ENCODE measurements at places on chromosomes 6 and 20.

GRCh38 chr20:7772371-7772770, 167.9 kb downstream of the HAO1 start:
- DNase-seq: no peak

- no peak for DNase-seq
Observed at GRCh38 chr20:45983279-45983743, 11.3 kb upstream of the ZNF335 start.

DNA sequence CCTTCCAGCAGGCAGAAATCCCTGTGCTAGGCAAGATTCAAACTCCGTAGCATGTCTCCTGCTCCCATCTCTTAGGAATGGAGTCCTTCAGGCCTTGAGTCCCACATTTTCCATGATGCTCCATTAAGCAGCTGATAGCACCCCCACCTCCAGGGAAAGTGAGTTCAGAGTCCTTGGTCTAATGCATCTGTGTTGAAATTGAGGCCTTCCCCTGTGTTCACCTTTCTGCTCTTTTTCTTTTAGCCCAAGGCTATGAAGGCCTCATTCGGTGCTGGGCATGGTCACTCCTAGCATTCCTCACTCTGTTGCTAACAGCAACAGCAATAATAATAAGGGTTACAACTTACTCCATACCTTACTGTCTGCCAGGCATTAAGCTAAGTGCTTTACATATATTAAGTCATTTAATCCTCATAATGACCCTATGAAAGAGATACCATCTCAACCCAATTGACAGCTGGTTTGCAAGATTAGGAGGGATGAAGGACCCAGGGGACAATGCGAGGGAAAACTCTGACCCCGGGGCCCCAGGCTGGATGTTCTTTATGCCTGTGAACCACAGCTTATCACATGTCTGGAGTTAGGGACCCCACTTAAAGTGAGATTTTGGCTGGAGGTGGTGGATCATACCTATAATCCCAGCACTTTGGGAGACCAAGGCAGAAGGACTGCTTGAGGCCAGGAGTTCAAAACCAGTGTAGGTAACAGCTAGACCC, 17.5 kb upstream of the PANK2 start:
- no peak for DNase-seq

DNA sequence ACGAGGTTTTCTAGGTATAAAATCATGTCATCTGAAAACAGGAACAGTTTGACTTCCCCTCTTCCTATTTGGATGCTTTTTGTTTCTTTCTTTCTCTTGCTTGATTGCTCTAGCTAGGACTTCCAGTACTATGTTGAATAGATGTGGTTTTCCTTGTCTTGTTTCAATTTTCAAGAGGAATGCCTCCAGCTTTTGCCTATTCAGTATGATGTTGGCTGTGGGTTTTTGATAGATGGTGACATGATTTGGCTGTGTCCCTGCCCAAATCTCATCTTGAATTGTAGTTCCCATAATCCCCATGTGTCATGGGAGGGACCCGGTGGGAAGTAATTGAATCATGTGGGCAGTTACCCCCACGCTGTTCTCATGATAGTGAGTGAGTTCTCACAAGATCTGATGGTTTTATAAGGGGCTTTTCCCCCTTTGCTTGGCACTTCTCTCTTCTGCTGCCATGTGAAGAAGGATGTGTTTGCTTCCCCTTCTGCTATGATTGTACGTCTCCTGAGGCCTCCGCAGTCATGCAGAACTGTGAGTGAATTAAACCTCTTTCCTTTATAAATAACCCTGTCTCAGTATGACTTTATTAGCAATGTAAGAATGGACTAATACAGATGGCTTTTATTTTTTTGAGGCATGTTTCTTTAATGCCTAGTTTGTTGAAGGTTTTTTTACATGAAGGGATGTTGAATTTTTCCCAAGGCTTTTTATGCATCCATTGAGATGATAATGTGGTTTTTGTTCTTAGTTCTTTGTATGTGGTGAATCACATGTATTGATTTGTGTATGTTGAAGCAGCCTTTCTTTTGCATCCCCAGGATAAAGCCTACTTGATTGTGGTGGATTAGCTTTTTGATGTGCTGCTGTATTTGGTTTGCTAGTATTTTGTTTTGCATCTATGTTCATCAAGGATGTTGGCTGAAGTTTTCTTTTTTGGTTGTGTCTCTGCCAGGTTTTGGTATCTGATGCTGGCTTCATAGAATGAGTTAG, 239.1 kb downstream of the THBS2 start:
- DNase-seq: no peak

DNA sequence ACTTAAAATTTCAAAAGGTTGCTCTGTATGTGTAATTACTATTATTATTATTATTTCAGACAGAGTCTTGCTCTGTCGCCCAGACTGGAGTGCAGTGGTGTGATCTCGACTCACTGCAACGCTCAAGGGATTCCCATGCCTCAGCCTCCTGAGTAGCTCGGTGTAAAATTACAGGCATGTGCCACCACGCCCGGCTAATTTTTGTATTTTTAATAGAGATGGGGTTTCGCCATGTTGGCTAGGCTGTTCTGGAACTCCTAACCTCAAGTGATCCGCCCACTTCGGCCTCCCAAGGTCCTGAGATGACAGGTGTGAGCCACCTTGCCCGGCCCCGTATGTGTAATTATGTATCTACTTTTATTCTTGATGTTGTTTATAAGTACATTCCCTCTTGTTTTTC, 65.3 kb upstream of the ZNF217 start:
- DNase-seq: no peak

DNA sequence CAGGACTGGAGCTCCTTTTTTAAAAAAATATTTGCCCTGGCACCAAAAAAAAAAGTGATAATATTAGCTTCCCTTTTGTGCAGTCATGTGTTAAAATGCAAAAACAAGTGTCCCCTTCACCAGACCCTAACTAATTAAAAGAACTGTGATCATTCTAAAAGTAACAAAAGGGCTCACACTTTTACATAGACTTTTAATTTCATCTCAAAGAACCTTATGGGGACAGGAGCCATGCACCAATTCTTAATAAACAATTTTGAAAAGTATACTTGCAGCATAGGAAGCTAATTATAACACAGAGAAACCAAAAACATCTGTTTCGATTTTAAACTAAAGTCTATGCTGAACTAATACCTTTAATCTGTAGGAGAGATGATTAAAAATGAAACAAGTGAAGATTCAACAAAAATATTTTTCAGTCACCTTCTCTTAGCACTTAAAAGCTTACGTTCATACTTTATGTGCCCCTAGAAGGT, 17.3 kb downstream of the STX7 start:
- DNase-seq: no peak

GRCh38 chr20:52118016-52118623, 73.5 kb downstream of the ZFP64 start:
- no peak for DNase-seq

GRCh38 chr20:48897305-48898010, 24.1 kb upstream of the ARFGEF2 start:
- no peak for DNase-seq

DNA sequence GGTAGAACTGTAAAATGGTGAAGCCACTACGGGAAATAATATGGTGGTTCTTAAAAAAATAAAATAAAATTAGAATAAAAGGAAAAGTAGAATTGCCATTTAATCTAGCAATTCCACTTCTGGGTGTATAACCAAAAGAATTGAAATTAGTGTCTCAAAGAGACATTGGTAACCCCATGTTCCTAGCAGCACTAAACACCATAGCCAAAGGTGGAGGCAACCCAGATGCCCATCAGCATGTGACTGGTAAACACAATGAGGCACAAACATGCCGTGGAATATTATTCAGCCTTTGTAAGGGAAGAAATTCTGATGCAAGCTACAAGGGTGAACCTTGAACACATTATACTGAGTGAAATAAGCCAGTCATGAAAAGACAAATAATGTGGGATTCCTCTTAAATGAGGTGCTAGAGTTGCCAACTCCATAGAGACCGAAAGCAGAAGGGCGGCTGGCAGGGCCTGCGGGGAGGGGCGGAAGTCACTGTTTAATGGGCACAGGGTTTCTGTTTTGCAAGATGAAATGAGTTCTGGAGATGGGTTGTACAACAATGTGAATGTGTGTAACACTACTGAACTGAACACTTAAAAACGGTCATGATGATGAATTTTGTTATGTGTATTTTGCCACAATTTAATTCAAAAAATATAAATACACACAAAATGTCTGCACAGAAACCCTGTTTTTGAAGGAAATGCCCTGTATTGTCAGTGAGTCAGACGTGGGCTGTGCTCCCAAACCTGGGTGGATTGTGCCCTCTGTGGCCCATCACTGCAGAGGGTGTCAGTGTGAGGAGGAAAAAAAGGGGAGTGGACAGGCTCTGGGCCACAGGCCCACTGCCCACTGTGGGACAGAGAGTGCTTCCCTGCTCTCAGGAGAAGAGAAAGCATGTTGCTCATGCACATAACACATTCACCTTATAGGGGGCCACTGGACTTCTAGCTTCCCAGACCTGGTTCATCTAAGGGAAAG, 49.6 kb upstream of the CD93 start:
- no peak for DNase-seq

GRCh38 chr6:161127071-161127740, 135.6 kb downstream of the MAP3K4 start:
- no peak for DNase-seq

GRCh38 chr6:22392711-22393110, 95.9 kb upstream of the PRL start:
- DNase-seq: no peak

- no peak for DNase-seq
Observed at GRCh38 chr6:80357674-80358073, 251.2 kb downstream of the BCKDHB start.

DNA sequence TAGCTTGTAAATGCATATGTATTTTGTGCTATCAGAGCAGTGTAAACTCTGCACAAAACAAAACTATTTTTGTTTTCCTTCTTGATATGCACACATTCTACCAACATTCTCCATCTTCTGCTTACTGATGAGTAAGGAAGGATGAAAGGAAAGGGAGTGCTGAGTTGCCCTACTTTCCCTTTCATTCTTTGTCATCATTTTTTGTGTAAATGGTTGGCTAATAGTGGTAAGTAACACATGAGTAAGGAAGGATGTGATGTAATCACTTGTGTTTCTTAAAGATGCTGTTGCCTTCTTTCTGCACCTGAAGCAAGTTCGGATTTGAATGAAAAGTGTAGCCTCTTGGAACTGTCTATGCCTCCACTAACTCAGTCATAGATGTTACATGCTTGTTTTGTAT, 4.6 kb upstream of the REV3L start:
- DNase-seq: peak; percentile 50

- DNase-seq: no peak
Observed at GRCh38 chr20:1508574-1508973, 17.4 kb upstream of the SIRPB2 start.

DNA sequence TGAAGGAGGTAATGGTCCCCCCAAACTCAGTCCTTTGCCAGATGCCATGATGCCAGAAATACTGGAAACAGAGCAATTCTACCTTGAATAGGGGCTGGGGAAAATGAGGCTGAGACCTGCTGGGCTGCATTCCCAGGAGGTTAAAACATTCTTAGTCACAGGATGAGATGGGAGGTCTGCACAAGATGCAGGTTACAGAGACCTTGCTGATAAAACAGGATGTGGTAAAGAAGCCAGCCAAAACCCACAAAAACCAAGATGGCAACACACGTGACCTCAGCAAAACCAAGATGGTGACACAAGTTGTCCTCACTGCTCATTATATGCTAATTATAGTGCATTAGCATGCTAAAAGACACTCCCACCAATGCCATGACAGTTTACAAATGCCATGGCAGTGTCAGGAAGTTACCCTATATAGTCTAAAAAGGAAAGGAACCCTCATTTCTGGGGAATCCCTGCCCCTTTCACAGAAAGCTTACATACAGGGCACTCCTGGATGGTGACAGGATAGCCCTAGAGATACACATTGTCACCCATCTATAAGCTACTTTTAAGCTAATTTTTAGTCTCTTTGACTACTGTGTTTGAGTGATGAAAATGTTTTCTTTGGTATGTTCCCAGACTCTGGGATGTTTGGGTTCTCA, 979.7 kb downstream of the TBC1D32 start:
- no peak for DNase-seq

DNA sequence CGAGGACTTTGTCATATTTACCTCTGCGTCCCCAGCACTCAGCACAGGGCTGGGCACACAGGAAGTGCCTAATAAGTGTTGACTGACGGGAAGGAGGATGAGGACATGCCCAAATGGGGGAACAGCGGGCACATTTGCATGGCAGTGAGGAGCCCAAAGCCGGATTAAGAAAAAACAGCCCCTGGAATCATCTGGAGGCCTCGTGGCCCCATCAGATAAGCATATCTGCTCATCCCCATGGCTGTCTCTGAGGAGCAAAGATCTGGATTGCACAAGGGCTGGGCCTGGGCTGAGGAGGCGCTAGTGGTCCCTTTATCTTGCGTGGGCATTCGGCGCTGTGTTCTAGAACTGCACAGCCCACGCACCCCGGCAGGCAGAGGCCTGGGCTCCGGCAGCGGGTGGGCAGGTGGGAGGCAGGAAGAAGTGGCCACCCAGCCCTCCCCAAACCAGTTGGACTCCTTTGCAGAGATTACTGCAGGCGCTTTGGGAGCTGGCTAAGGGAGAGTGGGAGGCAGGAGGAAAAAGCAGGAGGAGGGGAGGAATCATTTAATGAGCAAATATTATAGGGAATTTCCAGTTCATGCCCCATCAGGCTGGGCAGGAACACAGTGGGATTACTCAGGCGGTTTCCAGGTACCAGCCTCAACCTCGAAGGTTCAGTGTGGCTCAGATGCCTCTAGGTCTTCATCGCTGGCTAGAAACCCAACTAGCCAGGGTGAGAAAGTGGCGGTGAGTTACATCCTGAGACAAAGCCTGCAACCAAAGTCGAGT, 108.1 kb downstream of the CEBPB start:
- no peak for DNase-seq

GRCh38 chr6:139027620-139028182, 844 bp upstream of the ABRACL start:
- DNase-seq: no peak

- DNase-seq: no peak
Observed at GRCh38 chr6:107129370-107129925, 14.1 kb upstream of the BEND3 start.

DNA sequence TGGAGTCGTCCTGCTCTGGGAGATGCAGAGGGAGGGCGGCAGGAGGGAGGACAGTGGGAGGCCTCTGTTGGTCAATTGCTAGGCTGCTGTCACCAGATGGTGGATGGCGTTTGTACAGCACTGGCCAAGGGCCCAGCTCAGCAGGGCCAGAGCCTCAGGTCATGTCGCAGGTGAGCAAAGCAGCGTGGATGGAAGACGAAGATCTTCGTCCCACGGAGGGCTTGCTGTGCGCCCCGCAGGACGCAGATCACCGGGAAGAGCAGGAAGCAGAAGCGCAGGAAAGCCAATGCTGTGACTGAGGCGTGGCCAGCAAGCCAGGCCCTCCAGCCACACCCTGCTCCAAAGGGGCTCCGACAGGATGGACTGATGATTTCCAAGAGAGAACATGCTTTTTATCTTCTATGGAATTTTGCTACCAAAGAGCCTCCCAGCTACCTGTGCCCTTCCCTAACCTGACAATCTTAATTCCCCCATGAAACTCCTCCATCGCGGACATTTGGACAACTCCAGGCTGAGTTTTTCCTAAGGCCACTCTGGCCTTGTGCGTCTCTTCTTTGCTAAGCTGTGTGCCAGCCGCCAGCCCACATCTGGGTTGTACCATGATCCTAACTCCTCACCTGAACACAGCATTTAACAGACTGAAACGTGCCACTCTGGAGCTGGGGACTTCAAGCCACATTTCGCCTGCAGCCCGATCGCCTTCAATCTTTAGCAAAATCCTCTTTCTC, 3.5 kb upstream of the SLCO4A1 start:
- DNase-seq: no peak

- peak; percentile 48 for DNase-seq
Observed at GRCh38 chr6:37381579-37381978, 27.8 kb downstream of the RNF8 start.

GRCh38 chr6:91310178-91310577, 723.3 kb upstream of the MAP3K7 start:
- no peak for DNase-seq
